Right lobe of liver (tissue), 6 donors: ENCODE measurements at places on chromosomes 7 and 10. TPM values are rescaled to one million over a fixed set of nuclear protein-coding genes. Genes with fewer than 3 reads are reported as not detected.

- DNase-seq, result no peak
Measured at GRCh38 chr7:42485301-42485766, 248.3 kb upstream of the GLI3 start.

- no peak for DNase-seq
Measured at GRCh38 chr10:9091530-9092093, 1037.1 kb downstream of the GATA3 start.

GRCh38 chr10:88127269-88127668 lies 263.8 kb downstream of the PTEN start:
- no peak for DNase-seq

- no peak for DNase-seq
Measured at GRCh38 chr10:73263693-73264347, 11.4 kb upstream of the MRPS16 start.

DNA sequence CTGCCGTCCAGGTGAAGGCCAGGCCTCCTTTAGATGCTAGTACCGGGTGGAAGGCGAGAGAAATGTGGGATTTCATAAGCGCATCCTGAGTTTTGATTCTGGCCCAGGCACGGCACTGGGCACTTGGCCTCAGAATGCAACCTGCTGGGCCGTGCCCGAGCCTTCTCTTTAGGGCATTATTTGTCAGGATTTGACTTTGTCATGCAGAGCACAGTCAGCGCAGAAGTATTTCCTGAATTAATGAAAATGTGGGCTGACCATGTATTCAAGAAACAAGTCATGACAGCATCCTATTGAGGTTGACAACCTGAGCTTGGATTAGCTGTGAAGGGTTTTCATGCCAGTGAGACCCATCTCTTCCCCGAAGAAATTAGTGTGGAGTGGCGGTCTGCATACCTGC lies 34.4 kb downstream of the RCC1L start:
- DNase-seq, result no peak

FRAT2 gene
- total RNA-seq, result 11.4 TPM

PON1 gene
- total RNA-seq, result 538 TPM

TMEM130 gene
- not detected for total RNA-seq

GPER1 gene
- total RNA-seq, result 12.7 TPM

DNA sequence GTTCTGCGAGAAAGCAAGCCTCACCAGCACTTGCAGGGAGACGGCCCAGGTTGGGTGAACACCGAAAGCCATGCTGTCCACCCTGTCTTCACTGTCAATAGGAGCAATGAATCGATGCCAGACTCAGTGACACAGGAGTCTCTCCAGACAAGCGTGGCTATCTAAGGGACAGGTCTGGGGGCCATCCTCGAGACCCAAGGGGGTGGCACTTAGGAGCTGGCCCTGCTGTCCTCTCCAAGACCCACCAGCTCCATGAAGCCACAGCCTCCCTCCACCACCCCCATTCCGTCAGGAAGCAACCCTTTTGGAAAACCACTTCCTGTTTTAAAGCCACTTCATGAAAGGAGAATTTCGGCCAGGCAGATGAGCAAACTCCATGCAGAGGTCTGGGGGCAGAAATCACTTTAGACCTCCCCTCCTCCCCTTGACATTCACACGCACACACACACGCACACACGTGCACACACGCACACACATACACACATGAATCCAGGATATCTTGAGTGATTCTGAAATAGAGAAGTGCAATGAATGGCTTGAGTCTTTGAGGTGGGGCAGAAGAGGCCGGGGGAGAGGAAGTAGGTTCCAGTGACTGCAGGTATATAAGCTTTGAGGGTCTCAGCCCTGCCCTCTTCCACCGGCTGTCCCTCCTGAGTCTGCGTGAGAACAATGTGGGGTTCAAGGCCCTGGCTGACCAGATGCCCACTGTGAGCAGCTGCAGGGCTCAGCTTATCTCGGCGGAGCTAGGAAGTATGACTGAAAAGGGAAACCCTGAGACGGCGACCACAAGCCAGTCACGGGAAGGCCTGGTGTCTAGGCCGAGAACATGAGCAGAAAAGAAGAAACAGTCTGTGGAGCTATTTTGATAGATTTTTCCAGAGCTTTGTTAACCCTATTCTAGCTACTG lies 25.0 kb downstream of the RGS10 start:
- no peak for DNase-seq

- DNase-seq, result peak; percentile 64
Measured at GRCh38 chr7:155298288-155298833, 683 bp downstream of the INSIG1 start.

NUTM2D gene
- total RNA-seq, result 1.8 TPM

DNA sequence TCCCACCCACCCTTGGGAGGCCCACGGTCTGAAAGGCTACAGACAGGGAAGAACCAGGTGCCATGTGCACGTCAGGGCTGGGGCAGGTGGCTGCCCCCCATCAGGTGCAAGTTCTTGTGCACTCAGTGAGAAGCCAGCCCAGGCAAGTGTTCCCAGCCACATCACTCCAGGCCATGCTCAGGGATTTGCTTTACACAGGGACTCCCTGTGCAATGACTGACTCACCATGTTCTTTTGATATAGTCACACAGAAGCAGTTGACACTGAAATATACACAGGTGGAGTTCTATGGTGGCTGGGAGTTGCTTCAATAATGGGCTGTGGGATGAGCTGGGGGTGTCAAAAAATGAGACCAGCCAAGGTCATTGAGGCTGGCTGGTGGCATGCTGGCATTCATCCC lies 8.0 kb upstream of the CHST15 start:
- DNase-seq, result no peak
